ENCODE measurements at places on chromosomes 6 and 20.
A peak's percentile ranks its signal among the peaks of the same experiment; 100 is the strongest.

DNA sequence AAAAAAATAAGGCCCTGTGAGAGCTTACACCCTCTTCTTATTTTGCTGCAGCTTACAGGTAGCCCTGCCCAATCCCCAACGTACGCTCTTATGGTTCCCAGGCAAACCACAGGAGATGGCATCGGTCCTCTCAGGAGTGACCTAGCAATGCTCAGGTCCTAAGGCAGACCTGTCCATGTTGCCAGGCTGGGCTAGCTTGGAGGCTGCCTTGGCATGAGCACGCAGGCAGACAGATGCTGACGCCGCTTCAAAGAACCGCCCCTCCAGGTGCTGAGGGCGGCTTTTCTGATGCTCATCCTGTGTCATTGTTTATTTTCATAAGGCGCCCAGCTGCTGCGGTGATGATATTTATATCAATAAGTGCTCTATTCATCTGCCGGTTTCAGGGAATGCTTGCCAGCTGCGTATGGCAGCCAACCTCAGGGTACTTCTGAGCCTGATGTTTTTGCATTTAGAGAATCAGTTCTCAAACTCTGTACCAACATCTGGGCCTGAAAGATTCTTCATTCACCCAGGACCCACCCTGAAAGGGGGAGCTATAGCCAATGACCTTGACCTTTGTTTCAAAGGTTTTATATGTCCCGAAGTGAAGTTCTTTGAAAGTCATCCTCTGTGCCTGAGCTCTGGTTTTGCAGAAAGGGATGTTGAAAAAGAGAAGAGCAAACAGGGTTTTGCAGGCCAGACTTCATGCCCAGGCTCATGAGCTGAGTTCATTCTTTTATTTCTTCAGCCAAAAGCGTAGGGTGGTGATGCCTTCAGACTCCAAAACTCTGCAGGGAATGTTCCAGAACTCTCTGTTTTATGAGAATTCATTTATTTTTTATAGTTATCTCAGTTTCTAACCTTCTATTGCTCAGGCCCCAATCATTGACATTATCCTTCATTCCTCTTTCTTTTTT, 475.6 kb upstream of the CHD6 start:
- no peak for DNase-seq

DNA sequence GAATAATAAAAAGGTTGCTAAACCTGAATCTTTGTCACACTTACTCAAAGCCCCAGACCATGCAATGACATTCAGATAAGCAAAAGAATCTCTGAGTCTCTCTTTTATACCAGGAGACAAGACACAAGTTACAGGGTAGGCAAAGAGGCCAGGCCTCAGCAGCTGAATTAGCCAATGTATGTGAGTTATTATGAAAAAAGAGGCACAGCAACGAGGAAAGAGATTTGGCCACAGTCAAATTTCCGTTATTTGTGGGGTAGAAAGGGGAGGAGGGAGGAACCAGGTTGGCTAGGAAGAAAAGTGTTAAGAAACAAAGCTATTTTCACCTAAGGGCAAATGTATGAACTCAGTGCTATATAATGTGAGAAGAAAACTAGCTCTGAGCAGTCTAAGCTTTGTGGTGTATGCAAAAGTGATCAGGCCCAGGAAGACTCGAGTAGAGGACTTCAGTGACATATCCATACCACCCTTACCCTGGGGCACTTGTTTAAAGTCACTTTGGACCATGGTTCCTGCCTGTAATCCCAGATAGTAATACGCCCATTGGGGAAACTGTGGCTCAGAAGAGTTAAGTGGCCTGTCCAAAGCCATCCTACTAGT, 19.1 kb downstream of the IPCEF1 start:
- DNase-seq = no peak

GRCh38 chr20:20956513-20956931, 149.6 kb downstream of the LINC00237 start:
- DNase-seq = no peak

DNA sequence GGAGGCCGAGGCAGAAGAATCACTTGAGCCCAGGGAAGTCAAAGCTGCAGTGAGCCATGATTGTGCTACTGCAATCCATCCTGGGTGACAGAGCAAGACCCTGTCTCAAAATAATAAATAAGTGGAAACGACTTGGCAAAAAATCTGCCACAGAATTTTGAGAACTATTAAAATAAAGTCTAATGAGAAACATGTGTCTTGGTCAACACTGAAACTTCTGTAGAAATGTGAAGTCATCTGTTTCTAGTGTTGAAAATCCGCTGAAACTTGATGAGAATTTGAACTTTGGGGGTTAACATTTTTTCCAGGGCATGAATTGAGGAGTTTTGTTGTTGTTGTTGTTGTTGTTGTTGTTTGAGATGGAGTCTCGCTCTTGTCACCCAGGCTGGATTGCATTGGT, 29.0 kb upstream of the BCLAF1 start:
- no peak for DNase-seq

- DNase-seq = no peak
Observed at GRCh38 chr20:8254911-8255582, 123.0 kb downstream of the PLCB1 start.

- no peak for DNase-seq
Observed at GRCh38 chr6:154210678-154211077, 145.9 kb downstream of the IPCEF1 start.

DNA sequence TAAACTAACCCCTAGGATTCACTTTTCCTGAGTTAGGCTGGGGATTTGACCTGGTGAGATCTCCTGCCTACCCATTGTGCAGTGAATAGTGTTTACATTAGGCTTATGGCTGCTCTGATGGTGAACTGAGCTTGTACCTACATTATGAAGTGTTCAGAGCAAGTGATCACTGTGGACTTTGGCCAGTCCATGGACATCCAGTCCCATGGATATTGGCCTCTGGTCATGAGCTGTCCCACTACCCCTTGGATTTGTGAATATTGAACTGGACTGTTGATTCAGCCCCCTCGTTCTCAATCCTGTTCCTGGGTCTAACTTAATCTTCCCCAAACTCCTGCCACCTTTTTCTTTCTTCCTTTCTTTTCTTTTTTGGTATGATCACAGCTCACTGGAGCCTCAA, 13.8 kb downstream of the ASIP start:
- no peak for DNase-seq

GRCh38 chr20:38987777-38988176, 25.6 kb downstream of the DHX35 start:
- no peak for DNase-seq

DNA sequence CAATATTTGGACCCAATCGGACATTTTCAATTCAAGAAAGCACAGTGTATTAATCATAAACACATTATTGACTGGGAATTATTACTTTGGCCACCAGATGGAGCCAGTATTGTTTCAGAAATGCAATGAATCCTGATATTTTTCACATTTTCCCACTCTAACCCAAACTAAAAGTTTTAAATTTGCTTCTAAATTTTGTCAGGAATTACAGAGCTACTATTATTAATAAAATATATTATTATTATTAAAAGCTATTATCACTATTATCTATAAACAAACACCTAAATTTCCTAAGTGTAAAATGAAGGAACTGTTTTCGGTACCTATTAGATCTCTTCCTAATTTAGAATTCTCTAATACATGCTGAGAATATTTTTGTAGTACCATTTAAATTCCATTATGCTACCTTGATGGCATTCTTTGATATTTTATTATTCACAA, 245.3 kb downstream of the OGFRL1 start:
- DNase-seq = no peak

DNA sequence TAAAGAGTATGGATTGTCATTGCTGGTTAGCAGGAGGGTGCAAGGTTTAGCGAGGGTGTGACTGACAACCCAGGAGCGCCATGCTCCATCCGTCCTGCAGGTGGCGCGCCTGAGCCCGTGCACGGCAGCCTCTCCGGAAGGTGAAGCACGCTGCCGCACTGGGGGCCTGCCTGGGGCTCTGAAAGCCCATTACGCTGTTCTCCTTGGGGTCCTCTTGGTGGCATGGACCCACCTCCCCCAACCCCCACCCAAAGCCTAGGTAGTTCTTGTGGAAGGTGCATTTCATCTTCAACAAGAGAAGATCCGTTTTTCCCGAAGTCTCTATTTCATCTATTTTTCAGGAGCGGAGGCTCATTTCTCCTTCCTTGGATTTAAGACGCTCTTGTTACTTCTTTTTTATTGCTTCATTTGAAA, 197.4 kb upstream of the KCNG1 start:
- DNase-seq = no peak

DNA sequence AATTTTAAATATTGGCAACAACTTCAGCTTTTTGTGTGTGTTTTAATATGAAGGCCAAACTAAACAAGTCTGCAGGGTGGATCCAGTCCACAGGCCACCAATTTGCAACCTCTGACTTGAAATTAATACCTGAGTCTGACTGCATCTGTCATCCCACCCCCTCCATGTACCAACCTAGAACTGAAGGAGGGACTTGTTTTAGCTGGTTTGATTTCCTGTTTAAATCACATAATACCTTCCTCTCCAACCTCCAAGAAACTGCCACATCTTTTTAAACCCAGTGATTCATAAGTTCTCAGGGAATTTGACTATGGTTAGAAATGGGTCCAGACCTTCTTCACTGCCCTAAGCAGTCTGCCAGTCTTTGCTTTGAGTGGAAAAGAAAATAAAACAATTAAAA, 21.6 kb downstream of the RNF8 start:
- no peak for DNase-seq

DNA sequence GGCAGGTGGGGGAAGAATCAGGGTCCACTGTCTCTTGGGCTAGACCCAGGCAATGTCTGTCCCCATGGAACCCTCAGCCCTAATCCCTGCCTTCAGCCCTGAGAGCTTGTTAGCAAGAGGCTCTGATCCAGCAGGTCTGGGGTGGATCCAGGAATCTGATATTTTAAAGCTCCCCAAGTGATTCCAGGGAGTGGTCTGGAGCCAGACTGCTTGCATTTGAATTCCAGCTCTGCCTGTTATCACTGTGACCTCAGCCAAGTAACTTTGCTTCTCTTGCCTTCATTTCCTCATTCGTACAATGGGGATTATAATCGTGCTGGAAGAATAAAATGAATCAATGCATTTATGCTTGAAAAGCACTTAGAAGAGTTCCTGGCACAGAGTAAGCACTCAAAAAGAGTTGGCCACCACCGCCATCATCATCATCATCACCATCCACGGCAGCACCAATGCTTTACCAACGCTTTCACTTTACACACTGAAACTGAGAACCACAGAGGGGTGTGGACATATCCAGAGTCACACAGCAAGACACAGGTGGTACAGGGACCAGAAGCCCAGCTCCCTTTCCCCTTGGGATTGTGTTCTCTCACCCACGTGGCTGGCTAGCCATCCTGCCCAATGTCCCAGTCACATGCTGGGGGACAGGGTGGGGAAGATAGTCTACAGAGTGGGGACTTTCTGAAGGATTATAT, 75.7 kb upstream of the RALY start:
- DNase-seq = no peak

DNA sequence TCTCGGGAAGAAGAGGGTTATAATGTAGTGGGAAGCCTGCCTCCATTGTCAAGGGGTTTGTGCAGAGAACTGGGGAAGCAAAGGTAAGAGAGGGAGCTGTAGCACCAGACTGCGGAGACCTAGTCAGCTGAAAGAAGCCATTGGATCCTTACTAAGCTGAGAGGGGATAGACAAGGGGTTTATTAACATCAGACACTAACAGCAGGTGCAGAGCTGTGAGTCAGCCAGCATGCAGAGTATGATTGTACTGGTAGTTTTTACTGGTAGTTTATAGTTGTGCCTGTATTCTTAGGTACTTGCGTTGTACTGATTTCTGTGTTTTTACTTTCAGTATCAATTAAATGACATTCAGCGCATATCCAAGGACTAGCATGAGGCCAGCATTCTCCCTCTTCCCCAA, 17.8 kb upstream of the COL19A1 start:
- DNase-seq = no peak

- no peak for DNase-seq
Observed at GRCh38 chr6:89350281-89350966, 2.1 kb downstream of the UBE2J1 start.

DNA sequence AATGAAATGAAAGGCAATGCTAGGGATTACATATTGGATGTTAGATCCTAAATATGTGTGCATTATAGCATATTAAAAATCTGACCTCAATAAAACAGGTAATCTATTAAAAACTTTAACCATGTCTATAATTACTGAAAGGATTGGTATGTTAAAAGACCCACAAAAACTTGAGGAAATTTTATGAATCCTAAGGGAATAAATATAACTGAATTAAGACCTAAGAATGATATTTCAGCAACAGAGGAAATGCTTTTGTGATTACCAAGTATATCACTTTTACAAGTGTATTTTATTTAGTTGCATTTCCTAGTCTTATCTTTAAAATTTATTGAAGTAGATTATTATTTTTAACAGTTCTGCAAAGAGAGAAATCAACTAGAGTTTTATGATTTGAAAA, 571.5 kb downstream of the HDGFL1 start:
- no peak for DNase-seq

DNA sequence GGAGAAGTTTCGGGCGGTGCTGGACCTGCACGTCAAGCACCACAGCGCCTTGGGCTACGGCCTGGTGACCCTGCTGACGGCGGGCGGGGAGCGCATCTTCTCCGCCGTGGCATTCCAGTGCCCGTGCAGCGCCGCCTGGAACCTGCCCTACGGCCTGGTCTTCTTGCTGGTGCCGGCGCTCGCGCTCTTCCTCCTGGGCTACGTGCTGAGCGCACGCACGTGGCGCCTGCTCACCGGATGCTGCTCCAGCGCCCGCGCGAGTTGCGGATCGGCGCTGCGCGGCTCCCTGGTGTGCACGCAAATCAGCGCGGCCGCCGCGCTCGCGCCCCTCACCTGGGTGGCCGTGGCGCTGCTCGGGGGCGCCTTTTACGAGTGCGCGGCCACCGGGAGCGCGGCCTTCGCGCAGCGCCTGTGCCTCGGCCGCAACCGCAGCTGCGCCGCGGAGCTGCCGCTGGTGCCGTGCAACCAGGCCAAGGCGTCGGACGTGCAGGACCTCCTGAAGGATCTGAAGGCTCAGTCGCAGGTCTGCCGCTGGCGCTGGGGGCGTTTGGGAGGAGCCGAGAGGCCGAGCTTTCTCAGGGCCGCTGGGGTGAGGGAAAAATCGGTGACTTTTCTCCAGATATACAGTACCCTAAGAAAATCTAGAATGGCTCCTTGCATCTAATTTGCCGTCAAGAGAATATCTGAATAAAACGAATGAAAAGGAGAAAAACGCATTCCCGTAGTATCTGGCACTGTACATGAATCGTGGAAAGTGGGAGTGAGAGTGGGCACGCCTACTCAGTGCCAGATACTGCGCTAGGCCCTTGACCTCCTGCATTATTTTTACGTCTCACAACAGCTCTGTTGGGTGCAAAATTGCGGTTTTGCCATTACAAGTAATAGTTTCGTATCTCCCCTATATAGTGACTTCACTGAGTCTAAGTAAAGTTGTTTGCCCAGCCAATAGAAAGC, 1.0 kb downstream of the CALHM6 start:
- peak; percentile 83 for DNase-seq

GRCh38 chr6:150352321-150353296, 16.2 kb upstream of the IYD start:
- DNase-seq = no peak

- no peak for DNase-seq
Observed at GRCh38 chr20:37387519-37388269, 41.8 kb downstream of the SRC start.

All from H1 (cell line).